ENCODE measurements at places on chromosomes 3 and 15.

DNA sequence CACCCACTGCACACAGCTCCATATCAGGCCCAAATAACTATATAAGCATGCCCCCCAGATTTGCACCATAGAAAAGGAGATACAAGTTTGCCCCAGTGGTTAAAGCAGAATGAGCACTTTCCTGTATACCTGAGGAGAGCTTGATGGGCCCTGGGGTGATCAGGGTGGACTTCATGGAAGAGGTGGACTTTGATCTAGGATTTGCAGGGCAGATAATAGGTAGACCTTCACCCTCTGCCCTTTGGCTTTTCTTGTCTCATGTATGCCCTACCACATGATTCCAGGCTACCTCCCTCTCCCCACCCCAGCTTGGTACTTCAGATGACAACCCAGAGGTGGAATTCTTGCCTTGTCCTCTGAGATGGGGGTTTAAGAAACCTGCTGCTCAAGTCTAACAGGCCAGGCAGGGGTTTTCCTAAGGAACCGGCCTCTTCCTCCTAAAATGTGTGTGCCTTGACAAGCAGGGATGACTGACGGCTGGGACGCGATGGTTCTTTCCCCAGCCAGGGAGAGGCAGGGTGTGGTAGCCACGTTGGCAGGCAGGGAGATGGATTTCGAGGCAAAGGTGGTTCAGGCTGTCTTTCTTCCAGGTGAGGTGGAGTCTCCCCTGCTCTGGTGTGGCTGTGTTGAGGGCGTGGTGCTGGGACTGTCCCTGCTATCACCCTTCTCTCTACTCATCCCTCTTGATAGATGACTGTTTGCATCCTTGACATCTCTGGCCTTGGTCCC lies 6.6 kb upstream of the RHCG start:
- no peak for DNase-seq

GRCh38 chr15:69390575-69390974 lies 23.6 kb upstream of the KIF23 start:
- DNase-seq = peak; percentile 52

- peak; percentile 42 for DNase-seq
Measured at GRCh38 chr15:74203914-74204431, 1.4 kb upstream of the STRA6 start.

GRCh38 chr15:38299216-38299615 lies 46.6 kb downstream of the SPRED1 start:
- no peak for DNase-seq

DNA sequence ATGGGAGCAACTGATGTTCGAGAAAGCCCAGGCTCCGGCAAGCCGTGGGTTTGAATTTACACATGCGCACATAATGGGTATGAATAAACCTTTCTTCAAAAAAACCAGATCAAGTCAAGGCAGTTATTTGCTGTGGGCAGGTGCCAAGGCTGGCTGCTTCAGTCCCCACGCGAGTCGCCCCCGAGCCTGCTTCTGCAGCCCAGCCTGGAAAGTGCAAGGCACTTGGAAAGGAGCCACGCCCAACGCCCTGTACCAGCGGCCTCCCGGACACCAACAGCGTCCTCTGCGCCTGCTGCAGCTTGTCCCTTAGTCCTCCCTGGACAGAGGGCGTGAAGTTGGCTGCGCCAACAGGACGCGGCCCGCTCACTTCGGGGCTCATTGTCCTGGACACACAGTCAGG lies 68.9 kb downstream of the KLF15 start:
- no peak for DNase-seq

DNA sequence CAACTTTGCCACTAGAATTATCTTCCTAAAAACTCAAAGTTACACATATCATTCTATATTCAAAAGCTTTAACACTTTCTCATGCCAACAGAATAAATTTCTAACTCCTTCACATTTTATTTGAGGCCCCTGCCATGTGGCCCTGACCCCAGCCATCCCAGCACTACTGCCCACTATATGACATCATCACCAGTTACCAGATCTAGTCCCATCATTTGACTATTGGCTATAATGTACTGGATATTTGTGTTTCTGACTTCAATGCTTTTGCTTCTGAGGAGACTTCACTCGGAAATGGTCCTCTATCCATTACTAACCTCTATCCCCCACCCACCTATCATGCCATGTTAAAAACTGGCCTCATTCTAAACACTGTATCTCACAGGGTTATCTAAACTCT lies 23.6 kb downstream of the UBE3A start:
- no peak for DNase-seq

GRCh38 chr3:111733154-111733553 lies 125.9 kb upstream of the PHLDB2 start:
- no peak for DNase-seq

GRCh38 chr3:37905346-37905745 lies 43.7 kb downstream of the CTDSPL start:
- DNase-seq = no peak

- DNase-seq = no peak
Measured at GRCh38 chr15:31272558-31273257, 53.9 kb upstream of the KLF13 start.

DNA sequence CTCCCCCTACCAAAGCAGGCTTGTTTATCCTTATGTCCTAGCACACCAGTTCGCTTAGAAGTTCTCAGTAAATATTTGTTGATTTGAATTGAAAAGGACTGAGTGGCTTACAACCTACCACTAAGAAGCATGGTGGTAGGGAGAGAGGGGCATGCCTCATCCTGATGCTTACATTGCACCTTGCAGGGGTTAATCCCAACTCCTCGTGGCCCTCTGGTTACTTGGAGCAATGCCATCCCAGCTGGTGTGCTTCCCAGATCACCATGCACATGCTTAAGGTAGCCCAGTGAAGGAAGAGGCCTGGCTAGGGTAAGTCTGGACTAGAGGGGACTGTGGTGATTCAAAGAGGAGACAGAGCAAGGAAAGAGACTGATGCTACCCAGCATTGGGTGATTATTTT lies 253.3 kb downstream of the CLSTN2 start:
- DNase-seq = no peak

Measured in amniotic stem cell (primary cell).